ENCODE measurements at places on chromosomes 11 and 22.
A peak's percentile ranks its signal among the peaks of the same experiment; 100 is the strongest.

- no peak for DNase-seq
Observed at GRCh38 chr22:17334059-17334458, 35.2 kb upstream of the CECR2 start.

DNA sequence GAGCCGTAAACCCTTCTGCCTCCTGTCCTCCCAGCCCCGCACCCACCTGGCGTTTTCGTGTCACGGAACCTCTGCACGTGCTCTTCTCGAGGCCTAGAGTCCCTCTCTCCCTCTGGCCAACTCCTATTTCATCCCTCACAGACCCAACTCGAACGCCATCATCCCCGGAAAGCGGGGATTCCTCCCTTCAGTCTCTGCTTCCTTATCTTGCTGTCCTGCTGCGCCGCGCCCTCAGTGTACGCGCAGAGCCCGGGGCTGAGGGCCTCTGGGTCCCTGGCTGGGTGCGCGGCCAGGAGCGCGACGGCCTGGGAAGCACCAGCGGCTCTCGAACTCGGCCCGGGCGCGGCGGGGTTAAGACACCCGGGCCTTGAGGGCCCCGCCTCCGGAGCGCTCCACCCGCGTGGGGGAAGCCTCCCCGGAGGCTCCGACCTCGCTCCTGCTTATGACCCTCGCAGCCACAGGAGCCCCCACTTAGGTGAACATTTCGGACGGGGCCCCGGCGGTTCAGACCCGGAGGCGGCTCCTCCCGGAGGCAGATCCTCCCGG lies 398 bp upstream of the ATG16L2 start:
- DNase-seq = no peak

GRCh38 chr11:74699615-74700396 lies 31.4 kb downstream of the CHRDL2 start:
- no peak for DNase-seq

DNA sequence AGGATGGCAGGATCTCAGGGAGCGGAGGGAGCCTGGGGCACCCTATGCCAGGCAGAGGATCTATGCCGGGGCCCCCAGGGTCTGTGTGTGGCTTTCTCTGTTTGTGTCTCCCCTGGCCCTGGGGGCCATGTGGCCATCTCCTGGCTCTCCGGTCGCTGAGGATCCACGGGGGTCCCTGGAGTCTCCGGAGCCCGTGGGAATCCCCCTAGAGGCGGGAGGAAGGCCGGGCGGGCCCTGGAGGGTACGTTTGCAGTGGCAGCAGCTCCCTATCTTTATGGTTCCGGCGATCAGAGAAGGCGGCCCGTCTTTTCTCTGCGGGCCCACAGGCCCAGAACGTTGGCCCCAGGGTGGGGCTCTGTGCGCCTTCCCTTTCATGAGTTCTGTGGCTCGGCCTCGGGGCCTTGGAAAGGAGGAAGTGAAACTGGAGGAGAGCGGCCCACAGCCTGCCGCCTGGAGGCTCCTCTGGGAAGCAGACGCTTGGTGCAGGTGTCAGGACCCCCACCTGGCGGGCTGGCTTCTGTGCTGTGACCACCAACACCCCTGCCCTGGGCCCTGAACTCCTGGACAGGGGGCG lies 82.1 kb downstream of the KCNQ1 start:
- no peak for DNase-seq

DNA sequence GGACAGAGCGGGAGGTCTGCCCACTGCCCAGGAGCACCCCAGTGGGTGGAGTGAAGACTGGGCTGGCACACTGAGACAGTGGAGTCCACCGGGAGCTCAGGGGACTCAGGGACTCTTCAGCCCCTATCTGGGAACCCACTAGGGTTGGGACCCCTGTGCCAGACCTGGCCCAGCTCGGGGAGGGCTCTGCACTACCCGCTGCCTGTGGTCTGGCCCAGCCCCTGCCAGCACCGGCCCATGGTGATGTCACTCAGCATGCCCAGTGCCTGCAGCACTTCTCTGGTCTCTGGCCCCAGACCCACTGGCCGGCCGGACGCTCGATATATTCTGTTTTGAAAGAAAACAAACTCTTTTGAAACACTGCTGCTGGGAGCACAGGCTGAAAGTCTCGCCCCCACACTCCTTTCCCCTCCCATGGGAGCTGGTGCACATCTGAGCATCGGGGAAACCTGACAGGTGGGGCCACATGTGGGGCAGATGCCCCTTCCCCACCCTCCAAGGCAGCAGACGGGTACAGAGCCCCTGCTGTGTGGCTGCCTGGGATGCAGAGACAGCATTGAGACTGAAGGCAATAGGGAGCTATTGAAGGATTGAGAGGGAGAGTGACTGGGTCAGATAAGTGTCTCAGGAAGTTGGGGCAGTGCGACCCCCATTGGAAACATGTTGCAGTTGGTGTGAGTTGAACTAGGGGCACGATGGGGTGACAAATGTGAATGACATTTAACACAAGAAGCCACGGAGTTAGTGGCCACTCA lies 62.9 kb downstream of the MYEOV start:
- DNase-seq = no peak

DNA sequence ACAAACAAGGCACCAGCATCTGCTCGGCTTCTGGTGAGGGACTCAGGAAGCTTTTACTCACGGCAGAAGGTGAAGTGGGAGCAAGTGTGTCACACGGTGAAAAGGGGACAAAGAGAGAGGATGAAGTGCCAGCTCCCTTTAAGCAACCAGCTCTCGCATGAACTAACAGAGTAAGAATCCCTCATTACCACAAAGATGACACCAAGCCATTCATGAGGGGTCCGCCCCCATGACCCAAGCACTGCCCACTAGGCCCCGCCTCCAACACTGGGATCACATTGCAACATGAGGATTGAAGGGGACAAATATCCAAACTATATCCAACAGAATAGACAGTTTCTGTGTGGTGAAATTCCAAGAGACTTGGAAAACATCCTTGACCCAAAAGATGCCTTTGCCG lies 198.2 kb upstream of the POU2AF2 start:
- DNase-seq = peak; percentile 3

- DNase-seq = no peak
Observed at GRCh38 chr11:121463689-121464335, 11.0 kb upstream of the SORL1-AS1 start.

- peak; percentile 64 for DNase-seq
Observed at GRCh38 chr11:68447015-68447801, 13.3 kb upstream of the PPP6R3 start.

DNA sequence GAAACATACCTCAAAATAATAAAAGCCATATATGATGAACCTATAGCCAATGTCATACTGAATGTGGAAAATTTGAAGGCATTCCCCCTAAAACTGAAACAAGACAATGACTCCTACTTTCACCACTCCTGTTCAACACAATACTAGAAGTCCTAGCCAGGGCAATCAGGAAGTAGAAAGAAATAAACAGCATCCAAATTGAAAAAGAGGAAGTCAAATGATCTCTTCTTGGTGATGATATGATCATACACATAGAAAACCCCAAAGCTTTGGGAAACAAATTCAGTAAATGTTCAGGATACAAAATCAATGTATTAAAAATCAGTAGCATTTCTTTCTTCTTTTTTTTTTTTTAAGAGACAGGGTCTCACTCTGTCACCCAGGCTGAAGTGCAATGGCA lies 109.9 kb downstream of the DLG2 start:
- no peak for DNase-seq

DNA sequence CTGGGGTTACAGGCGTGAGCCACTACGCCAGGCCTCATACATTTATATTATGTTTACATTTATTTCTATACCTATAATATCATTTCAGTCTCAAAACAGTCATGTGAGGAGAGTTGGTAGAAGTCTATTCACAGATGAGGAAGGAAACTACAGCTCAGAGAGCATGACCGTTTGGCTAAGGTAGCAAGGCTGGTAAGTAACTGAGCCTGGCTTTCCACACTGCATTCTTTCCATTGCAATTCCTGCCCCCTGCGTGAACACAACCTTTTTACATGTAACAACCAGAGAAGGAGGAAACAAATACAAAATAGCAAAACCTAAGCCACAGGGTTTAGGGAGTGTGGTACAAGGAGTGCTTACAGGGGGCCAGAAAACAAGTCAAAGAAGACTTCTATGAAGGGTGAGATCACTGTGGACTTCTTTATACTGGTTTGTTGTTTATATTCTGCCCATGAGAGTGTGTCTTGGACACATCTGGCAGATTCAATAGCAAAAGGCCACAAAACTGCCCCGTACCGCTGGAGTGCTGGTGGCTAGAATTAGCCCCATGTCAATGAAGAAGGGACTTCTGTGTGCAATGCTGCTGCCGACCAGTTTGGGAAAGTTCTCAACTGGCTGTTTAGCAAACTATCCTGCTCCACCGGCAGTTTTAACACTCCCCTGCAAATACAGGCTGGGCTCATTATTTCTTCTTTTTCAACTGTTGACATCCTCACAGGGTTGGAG lies 19.0 kb downstream of the MICAL3 start:
- no peak for DNase-seq

- DNase-seq = no peak
Observed at GRCh38 chr11:116984186-116984585, 114.0 kb downstream of the SIK3 start.

DNA sequence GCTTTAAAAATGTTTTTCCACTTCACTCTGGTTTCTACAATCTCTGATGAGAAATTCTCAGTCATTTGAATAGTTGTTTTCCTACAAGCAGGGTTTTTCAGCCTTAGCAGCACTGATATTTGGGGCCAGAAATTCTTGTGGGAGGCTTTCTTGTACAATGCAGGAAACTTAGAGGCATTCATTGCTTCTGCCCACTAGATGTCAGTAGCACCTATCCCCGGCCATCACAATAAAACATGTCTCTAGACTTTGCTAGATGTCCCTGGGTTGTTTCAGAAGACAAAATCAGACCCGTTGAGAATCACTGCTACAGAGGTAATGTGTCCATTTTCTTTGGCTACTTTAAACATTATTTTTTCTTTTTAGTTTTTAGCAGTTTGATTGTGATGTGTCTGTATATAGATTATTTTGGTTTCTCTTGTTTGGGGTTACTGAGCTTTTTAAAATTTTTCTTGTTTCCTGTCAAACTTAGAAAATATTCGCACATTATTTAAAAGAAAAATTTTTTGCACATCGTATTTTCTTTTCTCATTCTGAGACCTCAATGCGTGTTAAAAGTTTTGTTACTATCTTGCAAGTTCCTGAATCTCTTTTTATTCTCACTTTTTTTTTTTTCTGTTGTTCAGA lies 60.8 kb upstream of the CCDC179 start:
- DNase-seq = peak; percentile 26

GRCh38 chr11:86346513-86346912 lies 28.2 kb upstream of the CCDC81 start:
- no peak for DNase-seq

- DNase-seq = no peak
Observed at GRCh38 chr22:27298332-27298731, 503.2 kb downstream of the MN1 start.

DNA sequence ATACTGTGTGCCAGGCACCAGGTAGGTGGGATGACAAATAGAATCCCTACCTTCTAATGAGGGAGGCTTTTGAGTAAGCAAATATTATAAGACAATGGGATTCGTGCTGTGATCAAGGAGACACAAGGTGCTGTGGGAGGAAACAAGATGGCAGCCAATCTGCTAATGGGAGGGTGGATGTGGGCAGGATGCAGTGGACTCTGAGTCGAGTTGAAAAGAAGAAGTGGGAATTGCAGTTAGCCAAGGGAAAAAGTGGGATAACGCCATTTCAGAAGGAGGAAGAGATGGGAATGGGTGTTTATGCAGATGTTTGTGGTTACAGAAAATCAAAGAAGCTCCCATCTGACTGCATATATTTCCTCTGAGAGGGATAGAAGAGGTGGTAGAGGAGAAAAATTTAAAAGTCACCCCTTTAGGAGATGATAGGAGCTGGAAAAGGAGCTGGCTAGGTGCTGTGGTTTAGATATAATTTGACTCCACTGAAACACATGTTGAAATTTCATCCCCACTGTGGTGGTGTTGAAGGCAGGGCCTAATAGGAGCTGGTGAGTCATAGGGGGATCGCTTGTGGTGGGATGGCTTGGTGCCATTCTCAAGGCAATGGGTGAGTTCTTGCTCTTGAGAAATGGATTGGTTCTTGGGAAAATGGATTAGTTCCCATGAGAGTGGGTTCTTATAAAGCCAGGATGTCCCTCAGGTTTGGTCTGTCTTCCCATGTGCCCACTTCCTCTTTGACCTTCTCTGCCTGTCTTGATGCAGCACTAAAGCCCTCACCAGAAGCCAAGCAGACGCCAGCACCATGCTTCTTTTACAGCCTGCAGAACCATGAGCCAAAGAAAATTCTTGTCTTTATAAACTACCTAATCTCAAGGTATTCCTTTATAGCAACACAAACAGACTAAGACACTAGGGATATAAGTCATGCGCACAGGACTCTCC lies 30.0 kb upstream of the POU2AF1 start:
- no peak for DNase-seq

DNA sequence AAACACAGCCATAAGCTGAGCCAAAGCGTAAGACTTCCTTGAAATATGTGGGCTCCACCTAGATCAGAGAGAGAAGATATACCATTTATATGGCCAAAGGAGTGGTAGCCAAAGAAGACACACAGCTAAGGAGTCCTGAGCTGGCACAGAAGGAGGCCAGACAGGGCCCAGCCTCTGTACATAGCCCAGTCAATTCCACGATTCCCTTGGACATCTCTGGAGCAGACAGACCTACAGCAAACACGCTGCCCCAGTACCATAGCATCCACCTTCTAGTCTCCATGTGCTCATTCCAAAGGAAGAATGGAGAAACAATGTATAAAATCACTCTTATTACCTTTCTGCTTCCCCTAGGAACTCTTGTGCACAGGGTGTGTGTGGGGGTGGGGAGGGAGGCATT lies 102.1 kb upstream of the LDLRAD3 start:
- DNase-seq = no peak

GRCh38 chr11:59658036-59658435 lies 10.8 kb downstream of the PATL1 start:
- no peak for DNase-seq

DNA sequence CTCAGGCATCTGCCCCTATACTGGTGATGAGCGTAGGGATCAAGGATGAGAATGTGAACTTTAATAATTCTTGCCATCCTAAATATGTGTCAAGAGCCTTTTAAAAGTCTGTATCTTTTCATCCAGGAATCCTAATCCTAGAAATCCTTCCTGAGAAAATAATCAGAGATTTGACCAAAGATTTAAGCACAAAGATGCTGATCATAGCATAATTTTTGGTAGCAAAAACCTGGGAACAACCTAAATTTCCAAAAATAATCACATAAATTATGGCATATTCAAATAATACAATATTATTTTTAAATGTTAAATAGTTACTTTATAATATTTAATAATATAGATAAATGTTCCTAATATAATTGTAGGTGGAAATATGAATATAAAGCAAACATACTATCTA lies 76.1 kb downstream of the SERGEF start:
- DNase-seq = no peak

DNA sequence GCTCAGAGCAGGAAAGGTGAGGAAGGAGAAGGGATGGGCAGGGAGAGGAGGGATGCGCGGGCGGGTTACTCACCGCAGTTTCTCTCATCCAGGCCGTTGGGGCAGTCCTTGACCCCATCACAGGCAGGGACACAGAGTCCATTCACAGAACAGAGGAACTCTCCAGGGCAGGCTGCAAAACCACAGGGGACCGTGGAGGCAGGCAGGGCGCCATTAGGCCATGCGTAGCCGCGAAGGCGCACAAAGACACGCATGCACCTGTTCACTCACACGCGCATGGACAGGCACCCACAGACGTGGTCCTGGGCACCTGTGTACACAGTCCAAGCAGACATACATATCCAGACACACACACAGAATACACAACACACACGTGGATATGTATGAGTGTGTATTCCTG lies 23.0 kb downstream of the KCTD17 start:
- DNase-seq = no peak

Measured in neuronal stem cell (in vitro differentiated cells).